ENCODE measurements at places on chromosomes 5 and 9.
A peak's percentile ranks its signal among the peaks of the same experiment; 100 is the strongest.

- peak; percentile 87 for DNase-seq
These were observed at the start of gene SPIN1 for GRCh38 chr9:88388203-88388885. SPIN1 (plus strand) TSS chr9:88388444; CDS start chr9:88426540, 38,096 bp downstream.

GRCh38 chr5:103724271-103724670 lies 161.7 kb upstream of the NUDT12 start:
- DNase-seq: no peak

DNA sequence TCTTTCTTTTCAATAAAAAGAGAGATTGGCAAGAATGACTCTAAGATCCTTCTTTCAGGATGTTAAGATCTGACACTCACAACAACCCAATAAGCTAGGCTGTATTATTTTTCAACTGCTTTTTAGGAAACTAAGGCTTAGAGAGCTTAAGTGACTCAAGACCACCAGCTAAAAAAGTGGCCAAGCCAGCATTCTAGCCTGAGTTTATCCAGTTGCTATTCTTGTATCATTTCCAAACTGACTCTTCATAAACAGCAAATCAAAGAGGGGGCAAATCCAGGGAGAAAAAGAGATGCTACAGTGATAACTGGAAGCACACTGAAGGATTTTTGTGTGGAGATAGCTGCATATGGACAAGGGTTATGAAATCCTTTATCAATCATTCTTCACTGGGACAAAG lies 47.1 kb downstream of the TMEM252 start:
- DNase-seq: no peak

DNA sequence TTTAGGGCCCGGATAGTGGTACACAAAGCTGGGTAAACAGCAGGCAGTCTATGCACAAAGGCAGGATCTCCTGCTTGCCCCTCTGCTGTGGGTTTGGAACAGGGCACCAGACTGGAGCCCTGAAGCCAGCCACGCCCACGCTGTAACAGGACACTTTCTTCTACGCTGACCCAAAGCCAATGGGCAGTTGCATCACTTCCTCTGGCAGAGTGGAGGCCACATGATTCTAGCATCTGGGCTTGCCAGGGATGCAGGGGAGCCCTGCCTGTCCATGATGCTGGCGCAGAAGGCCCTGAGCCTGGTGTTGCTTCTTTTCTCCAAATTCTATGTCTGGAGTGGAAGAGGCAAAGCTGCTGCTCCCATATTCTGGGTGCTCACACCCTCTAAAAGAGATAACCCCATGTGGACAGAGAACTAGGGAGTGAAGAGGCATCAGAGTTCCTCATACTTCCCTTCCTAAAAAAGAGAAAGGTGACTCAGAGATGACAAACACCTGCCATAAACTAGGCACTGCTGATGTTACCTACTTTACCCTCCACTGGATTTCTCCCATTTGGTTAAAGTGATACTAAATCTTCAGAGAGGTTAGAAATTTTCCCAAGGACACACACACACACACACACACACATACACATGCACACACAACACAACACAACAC lies 260.3 kb upstream of the KLF4 start:
- no peak for DNase-seq

DNA sequence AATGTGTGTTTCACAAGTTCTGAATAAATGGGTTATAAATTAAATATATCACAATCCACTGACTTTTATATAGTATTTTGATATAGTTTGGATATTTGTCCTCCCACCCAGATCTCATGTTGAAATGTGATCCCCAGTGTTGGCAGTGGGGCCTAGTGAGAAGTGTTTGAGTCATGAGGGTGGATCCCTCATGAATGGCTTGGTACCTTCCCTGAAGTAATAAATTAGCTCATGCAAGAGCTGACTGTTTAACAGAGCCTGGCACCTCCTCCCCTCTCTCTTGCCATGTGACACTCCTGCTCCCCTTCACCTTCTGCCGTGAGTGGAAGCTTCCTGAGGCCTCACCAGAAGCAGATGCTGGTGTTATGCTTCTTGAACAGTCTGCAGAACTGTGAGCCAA lies 127.9 kb upstream of the PALM2AKAP2 start:
- no peak for DNase-seq

DNA sequence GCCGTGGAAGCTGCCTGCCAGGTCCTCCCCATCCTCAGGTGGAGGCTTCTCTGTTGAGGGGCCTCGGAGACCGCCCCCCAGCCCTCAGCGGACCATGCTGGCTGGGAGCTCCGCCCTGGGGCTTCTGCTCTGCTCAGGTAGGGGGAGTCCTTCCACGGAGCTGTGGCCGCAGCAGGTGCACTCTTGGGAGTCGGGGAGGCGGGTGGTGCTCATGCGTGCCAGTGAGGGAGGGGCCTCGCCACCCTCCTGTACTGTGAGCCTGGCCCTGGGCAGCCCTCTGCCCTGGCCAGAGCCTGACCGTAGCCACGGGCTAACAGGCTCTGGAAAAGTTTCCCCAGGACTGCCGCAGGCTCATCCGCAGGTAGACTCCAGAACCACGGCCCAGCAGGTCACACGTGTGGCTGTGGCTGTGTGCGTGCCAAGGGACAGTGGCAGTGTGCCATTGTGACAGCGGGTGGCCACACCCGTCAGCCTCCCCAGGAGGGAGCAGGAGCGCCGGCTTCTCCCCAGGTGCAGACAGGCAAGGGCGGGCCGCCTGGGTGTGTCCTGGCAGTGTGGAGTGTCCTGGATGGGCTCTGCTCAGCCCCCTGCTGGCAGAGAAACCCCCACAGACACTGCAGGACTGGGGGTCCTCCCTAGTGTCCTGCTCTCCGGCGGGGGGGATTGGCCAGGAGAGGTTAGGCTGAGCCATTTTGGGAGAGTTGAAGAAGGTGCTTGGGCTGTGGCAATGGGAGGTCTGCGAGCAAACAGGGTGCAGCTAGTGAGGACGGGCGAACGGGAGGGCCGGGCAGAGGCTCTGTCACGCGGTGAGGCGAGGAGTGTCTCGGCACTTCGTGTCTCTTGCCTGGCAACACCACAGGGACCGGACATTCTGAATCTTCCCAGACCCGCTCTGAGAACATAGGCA lies 29.5 kb downstream of the TPPP start:
- no peak for DNase-seq

DNA sequence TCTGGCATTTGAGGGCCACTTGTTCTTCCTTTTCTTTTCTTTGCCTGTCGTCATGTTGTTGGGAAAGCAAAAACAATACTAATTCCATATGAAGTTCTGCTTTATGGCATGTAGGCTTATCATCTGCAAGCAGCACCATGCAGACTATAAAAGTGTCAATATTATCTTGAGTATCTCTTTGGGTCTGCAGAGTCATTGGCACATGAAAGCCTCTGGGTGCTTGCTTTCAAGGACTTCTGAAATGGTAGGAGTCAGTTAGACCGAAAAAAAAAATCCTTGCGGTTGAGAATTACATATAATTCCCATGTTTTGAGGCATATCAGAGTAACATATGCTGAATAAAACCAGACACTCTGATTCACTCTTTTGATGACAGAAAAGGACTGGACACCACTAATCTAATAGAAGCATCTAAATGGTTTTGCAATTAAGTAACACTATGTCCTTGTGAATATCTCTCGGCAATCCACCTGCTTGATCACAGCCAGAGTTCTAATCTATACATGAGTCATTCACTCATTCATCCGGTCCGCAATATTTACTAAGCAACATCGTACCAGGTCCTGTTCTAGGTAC lies 44.4 kb downstream of the GNAQ start:
- DNase-seq: no peak

GRCh38 chr5:53430618-53431252 lies 49.7 kb upstream of the FST start:
- DNase-seq: no peak

- DNase-seq: no peak
These were observed 95.3 kb downstream of the IRX2 start for GRCh38 chr5:2656206-2656605.

GRCh38 chr9:17229945-17230560 lies 95.2 kb downstream of the CNTLN start:
- no peak for DNase-seq

GRCh38 chr5:36777105-36777757 lies 99.3 kb upstream of the NIPBL start:
- DNase-seq: no peak
